Astrocyte (in vitro differentiated cells and primary cell): ENCODE measurements at places on chromosomes 4 and X. TPM values are rescaled to one million over a fixed set of nuclear protein-coding genes. Genes with fewer than 3 reads are reported as not detected.

- DNase-seq, result no peak
These were observed 14.1 kb downstream of the AMER1 start for GRCh38 chrX:64191281-64192010.

Gene FAAH2
- 0.19 and 0.20 TPM in 2 replicates for total RNA-seq

Gene MAGEC3
- total RNA-seq, result not detected in 2 replicates

- no peak for DNase-seq
These were observed 261.1 kb upstream of the GATB start for GRCh38 chr4:152021788-152022438.

Gene IL3RA
- not detected in 2 replicates for total RNA-seq

- DNase-seq, result no peak
These were observed 51.0 kb downstream of the TMEM131L start for GRCh38 chr4:153517159-153517558.

GRCh38 chrX:41779030-41779564 lies 55.1 kb downstream of the GPR82 start:
- DNase-seq, result peak; percentile 71

- no peak for DNase-seq
These were observed 342.9 kb upstream of the ADGRL3 start for GRCh38 chr4:60857130-60857753.

DNA sequence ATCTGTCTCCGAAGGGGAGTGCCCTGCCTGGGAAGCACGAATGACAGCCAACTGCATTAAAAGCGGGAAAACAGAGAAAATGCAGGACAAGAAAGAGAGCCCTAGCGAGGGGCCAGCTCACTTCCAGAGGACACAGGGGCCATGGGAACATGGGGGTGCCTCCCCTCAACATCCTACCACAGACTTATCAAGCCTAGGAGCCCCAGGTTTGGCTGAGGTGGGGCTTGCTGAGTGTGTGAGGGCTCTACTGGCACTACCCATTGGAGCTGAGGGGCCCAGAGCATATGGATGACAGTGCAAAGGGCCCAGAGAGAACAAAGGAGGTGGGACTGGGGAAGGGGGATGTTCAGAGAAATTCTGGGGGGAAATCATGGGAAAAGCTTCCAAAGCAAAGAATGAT lies 101.8 kb downstream of the PJA1 start:
- DNase-seq, result no peak

Gene TMEM255A
- 1.7 and 4.6 TPM in 2 replicates for total RNA-seq

Gene DMRTC1
- not detected in 2 replicates for total RNA-seq
